ENCODE measurements at places on chromosomes 12 and 14.

DNA sequence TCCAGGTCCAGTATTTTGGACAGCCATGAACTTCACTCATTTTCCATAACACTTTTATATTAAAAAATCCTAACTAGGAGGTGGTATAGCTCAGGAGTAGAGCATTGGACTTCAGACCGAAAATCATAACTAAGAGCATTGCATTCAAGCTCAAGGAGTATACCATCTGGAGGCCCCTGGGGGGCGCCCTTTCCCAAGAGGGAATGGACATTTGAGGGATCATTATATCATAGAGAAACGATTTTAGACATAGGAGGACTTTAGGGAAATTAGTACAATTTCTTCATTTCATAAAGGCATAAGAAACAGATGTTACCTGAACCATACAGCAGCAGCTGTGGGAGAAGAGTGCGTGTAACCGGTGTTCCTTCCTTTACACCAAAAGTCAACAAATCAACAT is 5.2 kb upstream of the ATG14 start:
- DNase-seq = no peak

DNA sequence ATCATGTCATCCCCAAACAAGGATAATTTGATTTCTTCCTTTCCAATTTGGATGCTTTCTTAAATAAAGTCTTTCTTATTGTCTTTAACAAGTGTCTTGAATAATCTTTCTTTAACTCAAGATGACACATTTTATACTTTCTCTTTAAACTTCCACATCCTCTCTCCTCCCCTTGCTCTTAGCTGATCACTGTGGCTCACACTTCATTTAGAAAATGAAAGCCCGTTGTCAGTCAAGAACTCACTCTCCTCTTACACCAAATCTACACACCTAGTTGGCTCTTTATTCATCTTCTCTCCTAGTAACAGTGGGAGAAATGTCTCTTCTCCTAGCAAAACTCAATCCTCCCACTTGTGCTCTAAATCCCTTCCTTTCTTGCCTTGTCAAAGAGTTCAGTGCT is 10.4 kb upstream of the RMST start:
- DNase-seq = no peak

GRCh38 chr14:100910888-100911664 is 7.6 kb upstream of the RTL1 start:
- no peak for DNase-seq

- no peak for DNase-seq
Observed at GRCh38 chr12:3553681-3554370, 62.8 kb downstream of the PRMT8 start.

- DNase-seq = no peak
Observed at GRCh38 chr14:101076451-101077198, 173.1 kb upstream of the RTL1 start.

DNA sequence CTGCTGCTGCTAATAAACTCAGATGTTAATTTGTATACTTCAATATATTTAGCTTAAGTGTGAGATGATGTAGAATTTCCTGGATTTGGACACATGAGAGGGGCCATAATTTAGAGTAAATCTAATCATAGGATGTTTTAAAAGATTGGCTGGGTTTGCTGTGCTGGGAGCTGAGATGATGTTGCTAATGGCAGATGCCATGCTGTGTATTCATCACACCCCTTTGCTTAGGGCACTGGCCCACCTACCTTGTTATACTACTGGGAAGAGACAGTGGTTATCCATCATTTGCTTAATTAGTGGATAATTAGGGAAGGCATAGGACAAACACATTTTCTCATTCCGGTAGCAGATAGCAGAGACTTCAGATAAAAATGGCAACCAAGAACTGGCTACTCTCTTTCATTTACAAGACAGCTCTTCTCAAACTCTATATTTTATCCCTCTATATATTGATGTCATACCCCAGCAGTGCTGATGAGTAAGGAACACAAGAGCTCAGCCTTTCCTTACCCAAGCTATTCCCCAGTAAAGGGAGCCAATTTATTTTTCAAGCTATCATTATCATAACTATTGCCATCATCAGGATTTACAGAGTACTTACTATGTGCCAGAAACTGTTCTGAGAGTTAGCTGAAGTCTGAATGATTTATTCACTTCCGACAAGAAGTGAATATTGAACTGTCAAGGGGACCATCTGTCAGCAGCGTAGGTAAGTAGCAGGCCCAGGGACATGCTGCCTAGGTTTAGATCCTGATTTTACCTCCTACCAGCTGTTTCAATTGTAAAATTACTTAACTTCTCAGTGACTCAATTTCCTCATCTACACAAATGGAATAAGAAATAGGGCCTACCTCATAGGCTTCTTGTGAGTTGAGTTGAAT is 204.6 kb upstream of the FLRT2 start:
- DNase-seq = no peak

Data from naive thymus-derived CD8-positive, alpha-beta T cell (primary cell).